ENCODE measurements at places on chromosomes 6 and 20. TPM values are rescaled to one million over a fixed set of nuclear protein-coding genes. Genes with fewer than 3 reads are reported as not detected.

Gene TNXB
- total RNA-seq, result 1.1 TPM

Gene TTK
- total RNA-seq, result 0.70 TPM

Gene FABP7
- total RNA-seq, result not detected

Gene BMP7
- under 0.01 TPM for total RNA-seq

Gene NR2E1
- not detected for total RNA-seq

Data from smooth muscle cell of the coronary artery (primary cell).